Dorsolateral prefrontal cortex (tissue), 122 donors: ENCODE measurements at places on chromosomes 5 and 9.

- DNase-seq: no peak
Measured at GRCh38 chr5:149162401-149163084, 21.2 kb downstream of the ABLIM3 start.

DNA sequence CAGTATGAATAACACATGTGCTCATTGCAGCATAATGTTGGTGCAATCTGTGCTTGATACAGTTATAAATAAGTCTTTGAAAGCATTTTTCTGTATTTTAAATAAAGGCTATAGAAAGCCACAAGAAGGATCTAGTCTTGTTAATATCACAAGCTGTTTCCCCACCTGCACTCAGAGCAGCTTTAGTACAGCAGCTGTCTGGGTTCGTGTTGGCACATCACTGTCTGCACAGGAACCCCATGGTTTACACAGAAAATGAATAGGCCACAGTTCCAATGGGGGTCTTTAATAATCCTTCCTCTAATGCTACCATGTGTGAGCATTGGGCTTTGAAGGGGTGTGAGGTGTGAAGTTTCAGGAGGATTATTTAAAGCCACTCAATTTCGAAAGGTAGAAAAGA is 2269.7 kb downstream of the MAT2B start:
- no peak for DNase-seq

DNA sequence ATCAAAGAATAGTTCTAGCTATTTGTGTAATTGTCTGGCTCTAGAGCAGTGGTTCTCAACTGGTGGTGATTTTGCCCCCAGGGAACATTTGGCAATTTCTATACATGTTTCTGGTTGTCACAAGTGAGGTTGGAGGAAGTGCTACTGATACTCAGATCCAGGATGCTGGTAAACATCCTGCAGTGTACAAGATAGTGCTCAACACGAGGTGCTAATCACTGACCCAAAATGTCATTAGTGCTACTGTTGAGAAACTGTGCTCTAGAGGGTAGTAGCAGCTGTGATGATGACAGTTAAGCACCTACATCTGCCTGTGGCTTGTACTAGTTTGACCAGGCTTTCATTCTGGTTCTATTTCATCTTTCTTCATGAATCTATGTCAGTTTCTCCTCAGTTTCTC is 22.1 kb downstream of the LRRC19 start:
- no peak for DNase-seq

DNA sequence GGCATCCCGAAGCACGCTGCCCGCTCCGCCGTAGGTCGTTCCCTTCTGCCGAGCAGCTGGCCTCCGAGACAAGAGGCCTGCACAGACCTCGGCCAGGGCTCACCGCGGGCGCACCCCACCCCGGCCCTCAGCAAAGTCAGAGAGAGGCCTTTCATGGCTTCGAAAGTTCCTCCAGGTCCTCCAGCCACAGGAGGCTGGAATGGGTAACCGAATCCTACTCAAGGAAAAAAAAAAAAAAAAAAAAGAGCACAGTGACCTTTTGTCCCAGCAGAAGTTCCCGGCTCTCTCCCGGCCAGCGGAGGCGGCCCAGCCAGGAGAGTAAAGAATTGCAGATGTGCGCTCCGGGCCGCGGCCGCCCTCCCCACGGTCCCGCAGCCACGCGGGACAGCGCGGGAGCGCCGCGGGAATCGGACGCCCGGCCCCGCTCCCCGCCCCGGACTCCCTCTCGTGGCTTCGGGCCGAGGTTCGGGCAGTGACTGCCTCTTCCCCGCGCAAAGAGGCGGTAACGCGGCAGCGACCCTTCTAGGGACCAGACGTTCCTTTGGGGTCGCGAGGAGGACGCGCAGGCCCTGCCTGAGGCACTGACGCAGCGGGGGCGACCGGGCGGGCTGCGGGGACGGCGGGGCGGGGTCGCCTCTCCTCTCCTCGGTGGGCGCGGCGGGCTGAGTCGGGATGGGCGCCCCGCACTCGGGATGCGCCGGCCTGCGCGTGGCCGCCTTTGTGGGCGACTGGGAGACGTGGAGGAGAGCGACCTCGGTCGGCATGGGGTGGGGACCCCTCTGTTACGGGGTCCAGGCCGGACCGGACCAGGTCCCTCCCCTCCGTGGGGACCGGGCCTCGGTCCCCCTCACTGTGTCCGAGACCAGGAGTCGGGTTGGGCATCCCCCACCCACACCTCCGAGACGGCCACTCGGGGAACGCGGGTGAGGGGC is 754 bp downstream of the GFPT2 start:
- DNase-seq: no peak

GRCh38 chr9:121294151-121294743 is 26.3 kb downstream of the GSN start:
- DNase-seq: no peak

DNA sequence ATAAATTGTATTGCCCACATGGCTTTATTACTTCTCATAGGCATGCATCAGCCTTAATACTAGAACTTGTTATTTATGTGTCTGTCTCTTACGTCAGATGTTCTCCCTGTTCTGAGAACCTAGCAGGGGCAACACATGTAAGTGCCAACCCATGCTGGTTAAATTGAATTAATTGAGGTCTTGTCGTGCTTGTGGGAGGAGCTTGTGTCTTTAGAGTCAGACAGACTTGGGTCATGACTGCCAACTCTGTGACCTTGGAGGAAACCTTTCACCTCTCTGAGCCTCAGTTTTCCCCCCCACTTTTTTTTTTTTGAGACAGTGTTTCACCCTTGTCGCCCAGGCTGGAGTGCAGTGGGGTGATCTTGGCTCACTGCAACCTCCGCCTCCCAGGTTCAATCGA is 2.2 kb upstream of the MEGF9 start:
- DNase-seq: no peak

GRCh38 chr9:107755246-107755645 is 265.7 kb upstream of the KLF4 start:
- DNase-seq: no peak

- no peak for DNase-seq
Measured at GRCh38 chr9:7691909-7692308, 107.7 kb downstream of the DMAC1 start.

DNA sequence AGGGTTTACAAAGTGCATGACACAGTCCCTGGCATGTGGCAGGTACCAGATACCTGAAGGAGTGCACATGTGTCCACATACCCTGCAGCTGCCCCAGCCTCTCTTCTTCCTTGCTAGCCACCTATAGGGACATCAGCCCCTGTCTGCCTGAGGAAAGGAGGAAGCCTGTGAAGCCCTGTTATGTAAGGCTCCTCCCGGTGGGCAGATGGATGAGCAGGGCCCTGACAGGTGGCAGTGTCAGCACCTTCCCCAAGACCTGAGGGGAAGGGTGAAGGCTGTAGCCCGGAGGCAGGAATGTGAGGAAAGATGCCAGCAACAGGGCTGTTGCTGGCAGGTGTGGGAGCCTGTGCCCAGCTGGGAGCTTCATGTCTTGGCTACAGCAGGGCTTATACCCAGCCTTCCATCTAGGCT is 21.7 kb downstream of the TCF7 start:
- peak; percentile 38 for DNase-seq

DNA sequence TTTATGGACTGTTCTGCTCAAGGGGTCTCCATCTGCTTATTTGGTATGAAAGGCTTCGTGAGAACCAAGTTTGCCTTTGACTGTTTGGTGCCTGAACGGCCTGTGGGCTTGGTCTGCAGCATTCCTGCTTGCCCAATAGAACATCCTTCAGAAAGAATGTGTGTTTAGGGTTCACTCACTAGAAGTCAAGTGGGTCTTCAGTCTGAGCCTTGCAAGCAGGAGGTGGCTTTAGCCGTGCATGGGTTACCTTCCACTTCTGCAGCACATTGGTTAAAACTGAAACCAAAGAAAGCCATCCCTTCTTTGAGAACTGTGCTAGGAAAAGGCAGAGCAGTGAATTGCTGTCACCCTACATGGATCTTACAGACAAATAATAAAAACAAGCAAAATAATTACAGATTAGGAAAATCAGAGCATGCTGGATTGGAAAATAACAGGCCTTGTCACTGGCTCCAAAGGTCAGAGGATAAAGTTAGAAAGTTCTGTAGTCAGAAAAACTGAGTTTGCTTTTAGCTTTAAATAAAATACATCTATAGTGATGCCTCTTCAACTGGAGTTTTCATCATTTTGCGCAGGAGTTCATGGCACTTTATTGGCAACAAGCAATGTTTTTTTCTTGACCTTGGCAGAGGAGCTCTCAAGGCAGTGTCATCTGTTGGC is 16.6 kb downstream of the WWC1 start:
- no peak for DNase-seq

- DNase-seq: peak; percentile 75
Measured at GRCh38 chr9:92138157-92138959, 23.1 kb upstream of the SPTLC1 start.

- DNase-seq: peak; percentile 23
Measured at GRCh38 chr5:180491496-180491895, 2.7 kb upstream of the CNOT6 start.

DNA sequence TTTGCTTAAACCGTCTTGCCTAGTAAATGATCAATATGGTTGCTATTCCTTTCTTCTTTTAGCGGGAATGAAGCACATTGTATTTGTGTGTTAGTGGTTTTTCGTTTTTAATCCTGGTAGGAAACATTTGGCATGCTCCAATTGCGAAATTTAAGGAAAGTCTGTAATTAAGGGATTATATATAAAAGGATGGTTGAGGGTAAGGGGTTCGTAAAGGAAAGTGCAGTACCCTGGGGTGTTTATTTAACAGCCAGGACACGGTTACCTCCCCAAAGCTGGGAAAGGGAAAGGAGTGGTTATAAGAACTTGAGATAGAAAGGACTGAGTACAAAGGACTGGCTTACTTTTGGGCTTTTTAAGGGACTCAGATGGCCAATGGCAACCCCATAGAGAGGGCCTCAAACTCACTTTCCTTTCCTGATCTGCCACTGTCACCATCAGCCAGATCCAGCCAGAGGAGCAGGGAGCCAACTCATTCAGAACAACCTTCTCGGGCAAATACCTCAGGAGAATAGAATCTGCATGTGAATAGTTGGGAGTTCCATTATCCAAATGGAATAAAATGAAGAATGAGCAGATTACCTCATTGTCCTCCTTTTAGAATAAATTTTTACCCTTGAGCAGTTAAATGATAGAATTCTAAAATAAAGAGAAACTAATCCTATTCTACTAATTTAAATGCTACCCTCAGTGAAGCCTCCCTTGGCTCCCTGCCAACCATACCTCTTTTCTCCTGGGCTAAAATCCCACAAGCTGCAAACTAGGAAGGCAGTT is 117.7 kb downstream of the SNCAIP start:
- DNase-seq: no peak

DNA sequence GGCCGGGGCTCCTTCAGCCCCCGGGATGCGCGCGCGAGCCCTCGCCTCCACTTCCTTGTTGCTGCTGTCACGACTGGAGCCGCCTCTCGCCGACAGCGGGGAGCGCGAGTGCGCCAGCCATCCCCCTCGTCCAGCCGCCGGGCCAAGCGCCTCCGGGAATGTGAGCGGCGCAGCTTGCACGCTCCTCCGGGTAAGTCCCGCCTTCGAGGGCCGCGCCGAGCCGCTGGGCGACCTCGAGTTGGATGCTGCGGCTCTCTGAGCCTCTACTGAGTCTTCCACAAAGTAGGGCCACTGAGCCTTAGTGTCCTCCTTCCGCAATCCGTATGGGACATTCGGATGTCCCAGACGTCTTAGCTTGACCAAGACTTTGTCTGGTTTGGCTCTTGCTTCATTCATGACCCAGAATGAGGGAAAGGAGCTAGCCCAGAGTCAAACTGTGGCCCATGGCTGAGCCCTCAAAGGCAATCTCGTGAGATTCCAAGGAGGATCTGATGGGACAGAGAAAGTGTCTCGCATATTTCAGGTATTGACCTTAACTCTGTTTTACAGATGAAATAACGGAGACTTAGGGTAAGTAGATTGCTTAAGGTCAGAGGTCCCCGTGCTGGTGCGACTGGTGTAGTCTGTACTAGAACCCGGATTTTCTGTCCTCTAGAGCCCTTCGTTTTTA is 586 bp downstream of the HMGXB3 start:
- DNase-seq: peak; percentile 69

DNA sequence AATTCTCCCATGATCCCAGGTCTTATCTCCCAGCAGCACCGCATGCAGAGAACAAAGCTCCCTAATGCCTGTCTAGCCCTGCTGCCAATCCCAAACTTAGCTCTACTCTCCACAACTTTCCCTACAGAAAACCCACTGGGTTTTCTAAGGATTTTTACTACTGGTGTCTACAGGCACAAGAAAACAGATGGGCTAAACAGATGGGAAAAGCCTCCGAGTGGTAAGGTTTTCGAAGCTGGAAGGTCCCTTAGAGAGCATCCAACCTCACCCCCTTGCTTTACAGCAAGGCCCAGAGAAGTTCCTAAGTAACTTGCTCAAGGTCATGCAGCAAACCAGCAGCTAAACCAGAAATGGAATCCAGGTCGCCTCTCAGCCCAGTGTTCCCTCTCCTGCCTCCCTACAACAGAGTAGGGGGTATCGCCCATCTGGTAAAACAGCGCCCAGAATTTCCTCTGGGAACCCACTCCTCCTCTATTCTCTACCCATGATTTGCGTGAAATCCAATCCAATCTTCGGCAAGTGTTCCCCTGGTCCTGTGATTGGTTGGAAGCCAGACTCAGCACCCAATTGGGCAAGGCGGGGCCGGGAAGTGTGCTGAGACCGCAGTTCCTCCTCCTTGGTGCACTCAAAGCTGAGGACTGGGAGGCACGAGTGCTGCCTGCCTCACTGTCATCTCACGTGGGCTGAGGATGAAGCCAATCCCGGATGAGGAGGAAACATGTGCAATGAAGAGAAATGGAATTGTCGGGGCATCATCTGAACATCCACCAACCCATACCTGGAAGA is 20.8 kb downstream of the CPLX2 start:
- no peak for DNase-seq

GRCh38 chr5:107342371-107342770 is 328.4 kb downstream of the EFNA5 start:
- DNase-seq: no peak

DNA sequence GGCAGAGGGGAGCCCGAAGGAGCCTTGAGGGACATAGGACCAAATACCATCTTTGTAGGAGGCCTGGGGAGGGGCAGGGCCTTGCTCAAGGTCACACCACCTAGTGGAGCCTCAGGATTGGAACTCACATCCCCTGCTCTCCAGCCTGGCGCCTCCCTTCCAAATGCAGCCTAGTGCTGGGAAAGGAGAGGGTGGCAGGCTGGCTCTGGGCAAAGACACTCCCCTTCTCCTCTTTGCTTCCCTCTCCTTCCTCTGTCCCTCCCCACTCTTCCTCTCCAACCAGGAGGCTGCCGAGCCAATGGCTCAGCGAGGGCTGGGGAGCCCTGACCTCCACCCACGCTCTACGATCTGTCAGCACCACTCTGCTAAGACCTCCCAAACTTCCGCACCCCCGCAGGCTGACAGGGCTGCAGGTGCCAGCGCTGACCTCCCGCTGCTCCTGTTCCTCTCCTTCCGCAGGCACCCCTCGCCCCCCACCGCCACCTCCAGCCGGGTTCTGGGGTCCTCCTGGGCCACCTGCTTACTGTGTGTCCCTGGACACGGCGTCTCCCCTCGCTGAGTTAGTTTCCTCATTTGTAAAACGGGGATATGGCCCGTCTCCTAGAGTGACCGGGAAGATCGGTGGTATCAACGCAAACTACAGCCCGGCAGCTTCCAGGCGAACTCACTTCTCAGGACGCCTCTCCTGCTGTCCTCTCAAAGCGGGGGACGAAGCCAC is 52.9 kb downstream of the C9orf50 start:
- DNase-seq: peak; percentile 58

GRCh38 chr5:158965334-158965733 is 134.4 kb downstream of the EBF1 start:
- DNase-seq: no peak
